ENCODE measurements at places on chromosomes 11 and 22.

DNA sequence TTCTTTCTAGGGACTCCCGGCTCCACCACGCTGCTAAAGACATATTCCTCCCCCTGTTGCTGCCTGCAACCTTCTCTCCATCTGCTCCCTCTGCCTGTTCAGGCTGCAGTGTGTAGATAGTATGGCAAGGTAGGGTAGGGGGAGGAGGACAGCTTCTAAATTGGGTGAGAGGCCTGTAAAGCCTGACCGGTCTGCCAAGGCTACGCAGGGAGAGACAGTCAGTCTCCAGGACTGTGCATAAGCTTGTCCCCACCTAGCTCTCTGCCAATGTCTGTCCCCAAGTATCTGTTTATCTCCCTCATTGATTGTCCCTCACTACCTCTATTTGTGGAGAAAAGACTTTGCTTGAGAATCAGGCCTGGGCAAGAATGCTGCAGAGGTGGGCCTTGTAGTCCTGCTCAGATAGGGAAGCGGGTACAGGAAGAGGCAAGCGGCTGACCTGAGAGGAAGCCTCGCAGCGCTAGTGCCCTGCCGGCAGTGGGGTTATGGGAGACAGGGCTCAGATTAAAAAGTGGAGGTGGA, 871 bp upstream of the SEZ6L start:
- DNase-seq, result no peak

DNA sequence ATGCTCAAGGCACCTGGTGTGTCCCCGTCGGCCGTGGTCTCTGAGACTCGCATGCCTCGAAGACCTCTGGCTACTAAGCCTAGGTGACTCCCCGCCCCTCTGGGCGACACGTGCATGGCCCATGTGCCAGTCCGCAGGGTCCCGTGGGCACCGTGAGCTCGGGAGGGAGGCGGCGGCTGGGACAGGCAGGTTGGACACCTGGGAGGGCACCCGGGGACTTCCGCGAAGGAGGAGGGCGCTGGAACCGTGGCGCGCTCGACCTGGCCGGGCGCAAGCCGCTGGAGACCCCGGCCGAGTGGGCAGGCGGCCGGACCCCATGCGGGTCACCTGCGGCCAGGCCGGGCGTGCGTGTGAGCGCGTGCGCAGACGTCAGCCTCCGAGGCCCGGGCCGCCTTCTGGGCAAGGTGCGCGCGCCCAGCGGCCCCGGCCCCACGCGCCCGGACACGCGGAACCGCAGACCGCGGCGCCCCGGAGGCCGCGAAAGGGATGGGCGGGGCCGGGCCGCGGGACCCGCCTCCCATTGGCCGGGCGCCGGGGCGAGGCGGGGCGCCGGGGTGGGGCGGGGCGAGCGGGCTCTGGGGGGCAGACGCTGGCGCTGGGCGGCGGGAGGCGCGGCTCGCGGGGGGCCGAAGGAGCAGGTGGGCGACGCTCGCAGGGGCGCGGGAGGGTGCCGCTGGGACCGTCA, 579 bp upstream of the RASD2 start:
- DNase-seq, result peak; percentile 32

DNA sequence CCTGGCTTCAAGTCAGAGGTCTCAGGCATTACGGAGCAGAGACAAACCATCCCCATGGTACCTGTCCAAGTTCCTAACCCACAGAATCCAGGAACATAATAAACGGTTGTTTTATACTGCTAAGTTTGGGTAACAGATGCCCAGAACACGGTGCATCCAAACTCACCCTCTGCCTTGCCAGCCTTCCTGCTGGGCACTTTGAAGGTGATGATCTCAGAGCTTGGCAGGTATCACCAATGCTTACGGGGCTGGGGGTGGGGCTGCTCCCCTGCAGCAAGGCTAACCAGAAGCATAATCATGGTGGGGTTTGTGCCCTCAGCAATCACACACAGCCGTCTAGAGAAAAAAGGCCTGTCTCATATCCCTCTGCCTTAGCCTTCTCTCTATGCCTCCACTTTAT, 27.1 kb downstream of the DKK3 start:
- DNase-seq, result no peak

- no peak for DNase-seq
Observed at GRCh38 chr11:27459191-27459590, 13.4 kb downstream of the LGR4 start.

- no peak for DNase-seq
Observed at GRCh38 chr11:123469089-123469488, 39.0 kb downstream of the GRAMD1B start.

GRCh38 chr11:18802381-18803257, 11.0 kb upstream of the PTPN5 start:
- DNase-seq, result peak; percentile 68

DNA sequence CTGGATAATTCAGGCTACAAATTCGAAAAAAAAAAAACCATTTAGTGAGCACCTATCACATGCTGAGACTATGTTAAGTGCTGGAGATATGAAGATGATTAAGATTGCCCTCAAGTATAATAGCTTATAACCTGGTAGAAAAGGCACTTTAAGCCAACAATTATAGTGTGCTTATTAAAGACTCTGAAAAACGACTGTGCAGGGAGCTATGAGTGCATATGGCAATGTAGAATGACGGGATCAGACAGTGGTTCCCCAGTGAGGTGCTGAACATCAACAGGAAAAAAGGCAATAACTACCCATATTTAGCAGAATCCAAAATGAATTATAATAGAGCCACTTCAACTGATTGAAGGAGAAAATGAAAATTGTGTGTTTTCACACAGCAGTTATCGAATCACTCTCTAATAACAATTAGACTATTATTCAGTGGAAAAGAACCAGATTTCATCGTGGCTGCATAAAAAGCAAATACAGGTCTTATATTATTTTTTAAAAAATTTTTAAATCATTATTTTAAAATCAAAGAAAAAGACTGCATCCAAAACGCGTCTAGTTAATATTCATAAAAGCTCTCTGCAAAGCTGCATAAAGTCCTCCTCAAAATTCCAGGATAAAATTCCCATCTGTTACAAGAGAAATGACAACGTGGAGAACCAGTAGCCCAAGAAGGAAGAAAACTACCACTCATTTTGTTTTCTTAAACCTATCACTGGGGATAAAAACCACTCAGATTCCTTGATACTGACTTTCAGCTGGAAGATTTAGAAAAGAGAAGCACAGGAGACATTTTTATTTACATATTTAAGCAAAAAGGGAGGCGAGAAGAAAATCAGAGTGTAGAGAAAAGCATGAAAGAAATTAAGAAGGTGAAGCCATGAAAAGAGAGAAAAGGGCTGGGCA, 1.1 kb downstream of the MTMR2 start:
- DNase-seq, result no peak

- peak; percentile 83 for DNase-seq
Observed at GRCh38 chr11:86688398-86689179, 16.2 kb upstream of the ME3 start.

DNA sequence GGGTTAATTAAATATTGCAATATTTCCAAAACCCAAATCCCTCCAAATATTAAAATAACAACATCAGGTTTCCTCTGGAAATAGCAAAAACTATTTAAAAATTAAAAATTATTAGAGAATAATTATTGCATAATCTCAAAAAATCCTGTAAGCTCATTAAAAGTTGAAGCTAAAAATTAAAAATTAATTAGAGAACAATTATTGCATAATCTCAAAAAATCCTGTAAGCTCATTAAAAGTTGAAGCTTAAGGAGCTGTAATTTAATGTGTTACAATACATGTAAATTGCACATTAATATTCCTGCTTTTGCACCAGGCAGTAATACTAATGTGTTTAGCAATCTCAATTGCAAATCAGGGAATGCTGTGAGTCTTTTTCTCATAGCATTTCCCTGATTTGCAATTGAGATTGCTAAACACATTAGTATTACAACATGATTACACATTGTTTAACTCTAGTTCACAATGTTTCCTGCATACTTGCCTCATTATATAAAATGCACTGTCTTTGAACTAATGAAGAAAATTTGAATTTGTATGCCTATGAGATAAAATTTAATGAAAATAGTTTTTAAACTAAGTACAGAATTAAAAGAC, 247.7 kb downstream of the GUCY1A2 start:
- peak; percentile 66 for DNase-seq

- peak; percentile 44 for DNase-seq
Observed at GRCh38 chr11:107669191-107669740, 42.6 kb downstream of the SLN start.

DNA sequence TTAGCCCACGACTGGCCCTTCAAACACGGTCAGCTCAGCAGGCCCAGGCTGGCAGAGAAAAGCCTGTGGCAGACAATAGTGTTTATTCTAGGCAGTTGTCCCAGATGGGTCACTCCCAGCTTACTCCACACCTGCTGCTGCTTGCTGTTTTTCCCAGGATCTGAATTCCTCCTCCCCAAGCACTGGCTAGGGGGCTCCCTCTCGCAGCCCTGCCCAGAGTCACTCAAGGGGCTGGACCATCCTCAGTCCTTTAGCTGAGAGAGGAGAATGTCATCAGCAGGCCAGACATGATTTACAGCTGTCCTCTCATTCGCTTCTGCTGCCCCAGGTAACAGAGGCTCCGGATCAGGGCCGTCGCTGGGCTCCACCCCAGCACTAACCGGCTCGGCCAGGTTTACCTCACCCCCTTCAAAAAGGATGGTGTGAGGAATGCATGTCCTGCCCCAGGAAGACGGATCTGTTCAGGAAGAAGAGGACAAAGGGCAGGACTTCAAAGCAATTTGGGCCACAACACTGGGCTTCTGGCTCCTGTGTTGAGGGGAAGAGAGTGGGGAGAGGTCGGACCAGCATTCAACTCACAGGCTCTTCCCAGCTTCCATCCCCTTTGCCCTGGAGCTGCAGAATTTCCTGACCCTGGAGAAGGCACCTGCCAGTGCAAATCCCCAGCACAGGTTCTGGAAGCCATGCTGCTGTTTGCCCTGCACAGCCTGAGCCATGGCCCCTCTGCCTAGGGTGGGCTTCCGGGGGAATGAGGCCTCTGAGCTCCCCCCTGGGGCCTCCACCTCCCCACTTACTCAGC, 59.7 kb upstream of the BARX2 start:
- DNase-seq, result no peak

DNA sequence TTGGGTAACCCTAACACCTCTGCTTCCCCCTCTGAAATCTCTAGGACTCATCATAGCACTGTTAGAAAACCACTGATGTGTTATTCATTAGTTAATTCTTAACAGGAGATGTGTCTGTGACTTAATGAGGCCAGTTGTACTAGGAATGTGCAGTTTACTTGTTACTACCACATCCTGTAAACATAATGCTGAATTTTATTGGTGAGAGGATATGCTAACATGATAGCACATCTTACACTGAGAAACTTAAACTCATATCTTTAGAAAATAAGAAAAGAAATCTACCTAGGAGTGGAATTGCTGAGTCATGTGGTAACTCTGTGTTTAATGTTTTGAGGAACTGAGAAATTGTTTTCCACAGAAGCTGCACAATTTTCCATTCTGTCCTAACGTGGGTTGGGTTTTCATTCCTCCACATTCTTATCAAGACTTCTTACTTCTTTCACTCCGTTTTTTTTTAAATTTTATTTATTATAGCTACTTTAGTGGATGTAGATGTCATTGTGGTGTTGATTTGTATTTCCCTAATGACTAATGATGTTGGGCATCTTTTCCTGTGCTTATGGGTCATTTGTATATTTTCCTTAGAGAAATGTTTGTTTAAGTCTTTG, 33.7 kb downstream of the RNF121 start:
- peak; percentile 74 for DNase-seq
